Activated CD8-positive, alpha-beta memory T cell treated with anti-CD3 and anti-CD28 coated beads for 1 hour (primary cell): ENCODE measurements at places on chromosomes 4 and X.

DNA sequence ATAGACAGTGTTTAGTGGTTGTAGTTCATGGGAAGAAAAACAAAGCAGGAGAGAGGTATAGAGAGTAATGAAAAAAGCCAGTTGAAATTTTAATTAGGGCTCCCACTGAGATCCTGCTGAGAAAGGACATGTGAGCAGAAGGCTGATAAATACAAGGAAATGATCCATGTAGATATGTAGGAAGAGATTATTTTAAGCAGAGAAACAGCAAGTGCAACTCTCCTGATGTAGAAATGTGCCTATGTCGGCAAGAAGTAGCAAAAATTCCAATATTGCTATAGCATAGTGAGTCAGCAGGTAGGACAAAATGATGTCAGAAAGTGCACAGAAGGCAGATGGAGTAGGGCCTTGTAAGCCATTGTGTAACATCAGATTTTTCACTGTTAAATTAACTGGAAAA is 1027.3 kb downstream of the PCDH18 start:
- DNase-seq = no peak

DNA sequence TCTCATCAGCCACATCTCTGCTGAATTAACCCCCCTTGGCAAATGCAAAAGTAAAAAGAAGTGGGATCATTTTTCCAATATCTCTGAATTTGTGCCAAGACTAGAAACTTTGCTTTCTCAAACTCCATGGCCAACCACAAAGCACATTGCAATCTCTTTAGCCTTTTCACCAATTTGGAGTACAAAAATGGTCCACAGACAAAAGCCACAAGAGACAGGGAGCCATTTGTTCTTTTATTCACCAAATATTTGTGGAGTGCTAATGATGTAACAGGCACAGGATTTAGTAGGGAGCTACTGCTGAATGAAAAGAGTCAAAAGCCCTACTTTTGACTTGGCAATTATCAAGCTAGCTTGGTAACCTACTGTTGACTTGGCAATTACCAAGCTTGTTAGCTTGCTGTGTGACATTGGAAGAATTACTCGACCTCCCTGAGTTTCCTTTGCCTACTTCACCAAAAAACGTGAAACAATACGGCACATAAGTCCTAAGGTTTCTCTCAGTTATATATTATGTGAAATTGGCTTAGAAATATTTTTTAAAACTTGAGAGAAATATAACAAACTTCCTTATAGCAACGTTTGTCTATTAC is 97.1 kb upstream of the KLF3 start:
- DNase-seq = no peak

GRCh38 chrX:40448793-40449192 is 132.0 kb upstream of the ATP6AP2 start:
- DNase-seq = no peak

DNA sequence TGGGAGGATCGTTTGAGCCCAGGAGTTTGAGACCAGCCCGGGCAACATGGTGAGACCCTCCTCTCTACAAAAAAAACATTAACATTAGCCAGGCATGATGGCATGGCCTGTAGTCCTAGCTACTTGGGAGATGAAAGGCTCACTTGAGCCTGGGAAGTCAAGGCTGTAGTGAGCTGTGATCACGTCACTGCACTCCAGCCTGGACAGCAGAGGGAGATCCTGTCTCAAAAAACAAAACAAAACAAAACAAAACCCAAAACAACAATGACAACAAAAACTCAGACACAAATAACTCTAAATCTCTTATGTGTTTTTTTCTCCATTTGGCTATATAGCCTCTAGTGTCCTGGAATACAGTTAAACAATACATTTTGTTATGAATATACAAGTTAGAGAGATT is 127.3 kb upstream of the STK26 start:
- no peak for DNase-seq

- no peak for DNase-seq
These were observed 185.8 kb downstream of the ANKRD50 start for GRCh38 chr4:124526769-124527168.

DNA sequence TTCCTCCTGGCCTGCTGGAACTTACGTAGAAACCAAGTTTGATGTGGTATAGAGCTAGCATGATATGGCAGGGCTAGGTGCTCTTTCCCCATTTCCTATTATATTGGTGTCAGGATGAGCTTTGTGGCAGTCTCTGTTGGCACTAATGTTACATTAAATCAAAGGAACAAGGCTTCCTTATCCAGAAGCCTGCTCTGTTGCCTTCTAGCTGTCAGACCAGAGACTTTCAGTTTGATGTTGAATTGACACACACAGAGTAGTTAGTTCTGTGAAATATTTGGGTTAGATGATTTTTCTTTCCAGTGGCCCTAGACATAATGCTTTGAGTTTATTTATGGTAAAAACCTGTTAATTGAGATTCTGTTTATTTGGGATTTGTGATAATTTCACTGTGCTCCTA is 10.0 kb downstream of the CNKSR2 start:
- DNase-seq = no peak
